ENCODE measurements at places on chromosomes 3 and 15.

GRCh38 chr3:37628711-37629301, 232.9 kb upstream of the CTDSPL start:
- DNase-seq: no peak

- DNase-seq: no peak
These were observed 172.7 kb downstream of the WDR72 start for GRCh38 chr15:53586799-53587198.

GRCh38 chr3:102098130-102098885, 249.0 kb downstream of the NFKBIZ start:
- no peak for DNase-seq

DNA sequence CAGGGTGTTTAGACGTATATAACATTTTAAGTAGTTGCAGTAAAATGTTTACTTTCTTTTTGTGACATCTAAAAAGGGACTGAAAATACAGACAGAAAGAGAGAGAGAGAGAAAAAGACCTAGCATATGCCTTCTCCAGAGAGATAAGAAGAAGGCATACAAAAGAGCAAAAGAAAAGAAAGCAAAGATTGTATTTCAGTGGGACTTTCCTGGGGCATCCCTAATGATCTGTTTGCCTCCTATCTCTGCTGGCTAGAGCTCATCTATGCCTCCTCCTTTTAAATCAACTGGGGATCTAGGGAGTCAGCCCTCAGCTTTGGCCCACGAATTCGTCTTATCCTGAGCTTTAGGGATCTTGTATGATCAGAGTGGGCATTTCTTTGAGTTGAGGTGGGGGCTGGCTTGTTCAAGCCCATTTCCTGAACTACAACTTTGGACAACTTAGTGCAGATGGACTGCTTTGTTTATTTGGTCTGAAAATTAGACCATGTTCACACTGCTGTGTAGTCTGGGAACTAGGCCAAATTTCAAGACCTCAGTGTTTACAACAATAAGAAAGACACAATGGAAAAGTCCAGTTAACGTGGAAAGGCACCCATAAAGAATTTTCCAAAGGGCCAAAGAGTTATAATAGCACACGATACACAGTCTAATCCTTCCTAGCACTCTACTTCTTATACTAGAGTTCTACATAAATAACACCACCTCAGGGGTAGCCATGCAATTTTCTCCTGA, 61.0 kb downstream of the ATP8B4 start:
- DNase-seq: no peak

DNA sequence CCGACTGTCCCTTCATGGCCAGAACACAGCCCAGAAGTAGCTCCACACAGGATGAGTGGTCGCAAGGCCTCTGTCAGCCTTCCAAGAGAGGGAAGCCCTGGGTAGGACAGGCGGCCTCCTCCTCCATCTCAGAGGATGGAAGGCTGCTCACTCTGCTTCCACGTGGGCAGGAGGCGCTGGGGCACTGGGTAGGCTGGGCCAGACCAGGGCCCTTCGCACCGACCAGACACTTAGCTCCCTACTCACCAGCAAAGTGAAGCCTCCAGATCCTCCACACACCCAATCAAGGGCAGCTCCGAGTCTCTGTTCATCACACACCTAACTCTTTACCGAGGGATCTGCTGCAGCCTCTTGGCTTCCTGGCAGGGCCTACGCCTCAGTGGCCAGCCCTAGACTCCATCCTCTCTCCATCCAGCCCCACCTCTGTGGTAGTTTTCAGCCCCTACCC, 24.3 kb upstream of the PLXNA1 start:
- no peak for DNase-seq

DNA sequence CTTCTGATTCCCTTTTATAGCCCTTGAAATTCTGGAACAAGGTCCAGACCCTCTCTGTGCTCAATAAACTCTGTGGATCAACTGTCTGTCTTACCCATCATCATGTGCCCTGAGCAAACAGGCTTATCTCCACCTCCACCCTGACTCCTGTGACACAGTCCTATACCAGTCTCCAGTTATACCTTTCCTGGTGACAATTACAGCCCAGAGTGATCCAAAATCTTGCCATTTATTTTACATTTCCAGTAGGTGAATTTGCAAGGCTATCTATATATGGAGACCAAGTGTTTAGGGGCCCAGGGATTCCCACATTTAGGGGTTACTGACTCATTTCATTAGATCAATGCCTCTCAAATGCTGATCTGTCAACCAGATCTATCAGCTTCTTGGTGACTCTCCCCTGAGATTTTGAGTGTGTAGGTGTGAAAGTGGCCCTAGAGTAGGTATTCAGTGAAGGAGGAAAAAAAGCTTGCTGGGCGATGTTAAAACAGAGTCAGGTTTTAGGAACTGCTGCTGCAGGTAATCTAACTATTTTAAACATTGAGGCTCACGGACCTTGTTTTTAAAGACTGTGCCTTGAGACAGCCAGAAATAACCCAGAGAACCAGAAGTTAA, 229.6 kb upstream of the WNT5A start:
- DNase-seq: no peak

- no peak for DNase-seq
These were observed 414.6 kb upstream of the ARPP21 start for GRCh38 chr3:35224565-35225295.

- no peak for DNase-seq
These were observed 168.3 kb downstream of the RSRC1 start for GRCh38 chr3:158278187-158278586.

- DNase-seq: no peak
These were observed 372.8 kb downstream of the TIGIT start for GRCh38 chr3:114666623-114667022.

DNA sequence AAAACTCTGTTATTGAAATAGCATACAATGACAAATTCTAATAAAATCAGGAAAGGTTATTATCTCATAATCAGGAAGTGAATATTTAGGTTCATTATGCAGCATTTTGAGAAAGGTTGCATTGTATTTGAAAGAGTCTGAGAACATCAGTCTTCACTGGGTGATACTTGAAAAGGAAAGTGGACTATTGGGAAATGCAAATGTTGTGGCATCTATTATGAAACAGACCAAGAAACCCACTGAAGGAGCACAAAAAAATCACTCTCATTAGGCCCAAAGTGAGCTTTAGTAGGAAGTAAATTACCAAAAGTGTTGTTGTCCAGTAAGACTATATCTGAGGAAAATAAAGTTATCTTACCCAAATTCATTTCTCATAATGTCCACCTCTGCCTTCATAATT, 90.8 kb downstream of the ZPLD1 start:
- no peak for DNase-seq

DNA sequence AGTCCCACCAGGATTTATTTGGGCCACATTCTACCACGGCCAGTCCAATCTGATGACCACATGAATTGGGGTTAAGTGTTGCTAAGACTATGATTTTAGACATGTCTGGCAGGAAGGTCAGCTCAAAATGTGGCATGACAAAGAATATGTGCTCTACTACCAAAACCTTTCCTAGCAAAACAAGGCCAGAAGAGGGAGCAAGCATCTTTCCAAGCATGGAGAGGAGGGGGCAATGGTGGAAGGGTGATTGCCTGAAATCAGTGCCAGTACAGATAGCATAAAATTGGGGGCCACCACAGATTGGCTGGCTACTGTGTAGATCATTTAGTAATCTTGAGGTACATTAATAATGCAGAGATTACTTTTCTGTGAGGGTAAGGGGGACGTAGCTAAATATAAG, 43.2 kb downstream of the TMEM39A start:
- no peak for DNase-seq

DNA sequence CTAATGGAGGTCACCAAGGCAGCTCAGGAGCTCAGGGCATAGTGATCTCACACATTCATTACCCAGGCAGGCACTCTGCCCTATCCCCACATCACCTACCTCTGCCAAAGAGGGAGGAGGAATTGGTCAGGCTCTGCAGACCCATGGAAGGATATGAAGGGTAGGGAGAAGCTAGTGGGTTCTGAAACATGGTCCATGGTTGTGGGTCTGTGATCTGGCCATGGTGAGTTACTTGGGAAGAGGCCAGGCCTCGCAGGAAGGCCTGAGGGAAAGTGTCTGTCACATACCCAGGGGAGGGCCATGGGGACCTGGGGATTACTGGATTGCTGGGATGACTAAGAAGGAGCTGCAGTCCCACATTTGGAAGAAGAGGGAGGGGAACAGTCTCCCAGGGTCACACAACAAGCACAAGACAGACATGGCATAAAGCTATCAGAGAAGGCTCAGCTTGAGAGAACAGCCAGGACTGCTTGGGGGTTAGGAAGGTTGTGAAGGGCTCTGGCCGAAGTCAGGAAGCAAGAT, 1.4 kb upstream of the PRSS50 start:
- no peak for DNase-seq

DNA sequence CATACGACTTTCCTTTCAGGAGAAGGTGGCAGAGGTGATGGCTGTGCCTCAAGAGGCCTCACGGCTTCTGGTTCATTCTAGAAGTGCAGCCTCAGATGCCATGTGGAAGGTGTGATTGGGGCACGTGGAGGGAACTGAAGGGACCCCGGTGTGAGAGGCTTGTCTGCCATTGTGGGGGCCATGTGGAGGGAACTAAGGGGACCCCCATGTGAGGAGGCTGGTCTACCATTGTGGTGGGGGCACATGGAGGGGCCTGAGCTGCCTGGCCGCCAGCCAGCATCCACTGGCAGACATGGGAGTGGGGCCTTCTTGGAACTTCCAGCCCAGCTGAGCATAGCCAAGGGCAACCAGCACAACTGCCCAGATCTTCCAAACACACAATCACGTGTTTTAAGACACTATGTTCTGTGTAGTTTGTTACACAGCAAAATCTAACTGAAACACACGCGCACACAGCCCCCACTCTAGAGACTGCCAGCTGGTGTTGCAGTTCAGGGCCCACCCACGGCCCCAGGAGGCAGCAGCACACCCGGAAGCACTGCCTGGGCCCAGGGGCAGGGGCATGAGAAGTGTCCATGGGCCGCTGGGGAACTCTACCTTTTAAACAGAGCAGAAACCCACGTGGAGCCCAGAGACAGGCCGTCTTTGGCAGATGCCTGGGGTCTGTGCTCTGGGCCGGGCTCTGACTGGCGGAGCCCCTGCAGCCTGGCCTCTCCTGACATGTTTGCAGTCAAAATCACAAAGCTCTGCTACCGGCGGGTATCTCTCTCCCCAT, 66.8 kb downstream of the IQSEC1 start:
- no peak for DNase-seq

- DNase-seq: no peak
These were observed 39.6 kb upstream of the MEF2A start for GRCh38 chr15:99526176-99526575.

GRCh38 chr3:179622023-179622422, 17.4 kb downstream of the NDUFB5 start:
- no peak for DNase-seq

GRCh38 chr3:127791221-127791913, 30.9 kb downstream of the MGLL start:
- DNase-seq: no peak

- no peak for DNase-seq
These were observed 144.6 kb upstream of the TMCO5A start for GRCh38 chr15:37789881-37790280.

DNA sequence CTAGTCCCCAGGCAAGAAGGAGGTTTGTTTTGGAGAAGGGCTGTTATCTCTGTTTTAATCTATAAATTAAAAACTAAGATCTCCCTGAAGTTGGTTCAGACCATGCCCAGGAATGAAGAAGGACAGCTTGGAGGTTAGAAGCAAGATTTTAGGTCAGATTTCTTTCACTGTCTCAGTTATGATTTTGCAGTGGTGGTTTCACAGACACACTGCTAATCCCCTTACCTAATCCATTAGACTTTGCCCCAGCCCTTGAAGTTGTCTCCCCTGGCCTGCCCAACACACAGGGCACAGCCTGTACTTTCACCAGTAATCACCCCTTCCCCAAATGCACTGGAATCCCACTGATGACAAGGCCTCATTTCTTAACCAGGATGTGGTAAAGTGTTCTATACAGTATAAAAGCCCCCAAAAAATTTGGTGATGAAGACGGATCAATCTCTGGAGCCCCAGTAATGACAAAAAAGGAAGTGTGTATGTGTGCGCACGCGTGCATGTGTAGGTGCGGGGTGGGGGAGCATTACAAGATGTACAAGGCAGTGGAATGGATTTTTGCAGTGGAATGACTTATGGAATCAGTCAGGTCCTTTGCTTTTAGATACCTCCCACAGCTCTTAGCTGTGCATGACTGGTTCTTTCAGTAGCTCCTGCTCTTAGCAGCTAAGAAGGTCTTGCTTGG, 73.1 kb upstream of the TERB2 start:
- no peak for DNase-seq

- DNase-seq: no peak
These were observed 580.6 kb upstream of the ADAMTS9 start for GRCh38 chr3:65268426-65268825.

DNA sequence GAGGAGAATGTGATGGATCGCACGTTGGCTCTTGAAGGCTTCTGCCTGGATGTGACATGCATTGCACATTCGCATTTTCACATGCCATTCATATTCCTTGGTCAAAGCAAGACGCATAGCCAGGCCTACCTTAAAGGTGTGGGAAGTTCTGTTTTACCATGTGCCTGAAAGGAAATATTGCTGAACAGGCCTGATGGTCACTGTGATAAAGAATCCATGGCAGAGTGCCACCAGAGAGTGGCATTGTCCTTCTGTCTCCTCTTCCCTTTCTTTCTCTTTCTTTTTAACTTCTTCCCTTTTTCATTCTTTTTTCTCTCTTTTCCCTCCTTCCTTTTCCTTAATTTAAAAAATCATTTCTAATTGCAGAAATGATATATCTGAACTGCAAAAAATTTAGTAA, 15.9 kb upstream of the MITF start:
- no peak for DNase-seq

DNA sequence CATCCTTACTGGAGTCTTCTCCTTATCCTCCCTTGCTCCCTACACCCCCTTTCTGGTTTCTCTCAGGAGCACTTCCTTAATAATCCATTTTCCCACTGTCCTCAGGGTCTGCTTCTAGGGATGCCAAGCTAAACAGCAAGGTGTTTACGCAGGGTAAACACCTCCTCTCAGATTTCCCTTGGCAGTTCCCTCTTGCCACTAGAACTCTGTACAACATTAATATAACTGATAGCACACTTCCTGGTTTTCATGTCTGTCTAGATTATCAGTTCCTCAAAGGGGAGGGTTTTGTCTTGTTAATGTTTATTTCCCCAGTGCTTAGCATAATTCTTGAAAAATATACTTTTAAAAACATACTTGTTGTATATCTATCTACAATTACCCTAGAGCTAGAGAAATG, 118.0 kb upstream of the SLC24A5 start:
- no peak for DNase-seq

DNA sequence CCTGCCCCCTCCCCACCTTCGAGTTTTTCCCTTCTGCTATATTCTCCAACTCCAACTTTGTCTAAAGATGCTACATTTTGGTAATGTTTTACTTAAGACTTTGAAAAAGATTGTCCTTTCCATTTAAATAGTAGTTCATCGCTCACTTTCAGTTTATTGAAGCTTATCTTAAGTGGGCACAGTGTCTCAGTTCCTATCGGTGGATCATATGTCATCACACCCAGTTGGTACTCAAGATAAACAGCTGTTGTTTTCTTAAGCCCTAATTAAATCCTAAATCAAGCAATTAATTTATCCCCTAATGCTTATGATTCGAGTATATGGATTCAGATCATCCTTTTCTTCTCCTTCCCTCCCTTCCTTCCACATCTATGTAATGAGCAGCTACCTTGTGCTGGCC, 210.7 kb downstream of the TLE3 start:
- DNase-seq: no peak

Measured in stimulated activated CD4-positive, alpha-beta T cell treated with anti-CD3 and anti-CD28 coated beads, Interleukin-2, amount 100 ng/mL, for 24 hours (primary cell).